Left ventricle myocardium inferior (tissue), 1 donor: ENCODE measurements at places on chromosomes 16 and 17.

- DNase-seq = no peak
Observed at GRCh38 chr17:48060249-48060648, 12.1 kb downstream of the NFE2L1 start.

- DNase-seq = no peak
Observed at GRCh38 chr17:66552371-66552770, 250.0 kb downstream of the PRKCA start.

GRCh38 chr17:6674586-6674985 is 23.0 kb downstream of the C17orf100 start:
- DNase-seq = no peak

GRCh38 chr17:35519439-35519838 is 18.0 kb downstream of the SLFN12L start:
- DNase-seq = no peak

DNA sequence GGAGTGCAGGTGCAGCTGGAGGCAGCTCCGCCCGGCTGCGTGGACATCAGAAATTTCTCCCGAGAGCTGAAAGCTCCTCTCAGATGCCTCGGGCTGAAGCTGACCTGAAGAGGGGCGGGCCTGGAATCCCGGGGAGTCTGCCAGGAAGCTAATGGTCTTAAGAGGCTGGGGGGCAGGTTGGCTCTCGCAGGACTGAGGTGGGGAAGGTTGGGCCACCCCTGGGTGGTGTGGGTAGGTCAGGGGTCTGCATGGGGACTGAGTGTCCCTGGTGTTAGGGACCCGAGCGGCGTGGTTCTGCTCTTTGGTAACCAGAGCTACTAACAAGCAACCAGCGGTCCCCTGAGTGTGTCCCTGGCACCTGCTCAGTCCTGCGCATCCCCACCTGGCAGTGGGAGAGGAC is 3.5 kb downstream of the CHMP6 start:
- no peak for DNase-seq

DNA sequence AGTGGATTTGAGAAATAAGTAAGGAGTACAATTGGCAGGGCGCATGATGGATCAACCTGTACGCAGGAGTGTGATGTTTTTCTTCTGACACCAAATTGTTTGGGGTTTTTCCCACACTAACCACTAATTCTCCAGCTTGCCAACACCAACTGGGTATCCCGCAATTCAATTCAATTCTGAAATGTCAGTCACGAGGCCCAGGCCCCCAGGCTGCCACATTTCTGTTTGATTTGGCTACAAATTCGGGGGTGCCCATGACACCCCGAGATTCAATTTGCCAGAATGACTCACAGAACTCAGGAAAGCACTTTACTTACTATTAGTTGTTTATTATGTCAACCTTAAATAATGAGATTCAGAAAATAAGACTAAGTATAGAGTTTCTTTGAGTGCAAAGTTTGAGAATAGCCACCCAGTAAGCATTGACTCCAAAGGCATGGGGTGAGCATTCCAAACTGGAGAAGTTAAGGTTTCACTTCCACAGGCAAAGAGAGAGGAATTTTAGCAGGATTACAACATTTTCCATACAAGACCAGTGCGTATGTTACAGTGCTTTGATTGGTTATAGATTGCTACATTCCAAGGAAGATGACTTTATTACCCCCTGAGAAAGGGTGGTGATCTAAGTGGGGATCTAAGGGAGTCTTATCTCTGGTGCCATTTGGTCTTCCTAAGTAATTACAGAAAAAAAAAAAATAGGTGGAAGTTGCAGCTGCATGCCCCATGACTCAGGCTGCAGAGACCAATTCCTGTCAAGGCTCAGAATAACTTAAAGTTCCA is 11.5 kb downstream of the SLC46A1 start:
- DNase-seq = no peak

- DNase-seq = no peak
Observed at GRCh38 chr17:70184207-70184606, 14.9 kb downstream of the KCNJ2 start.

DNA sequence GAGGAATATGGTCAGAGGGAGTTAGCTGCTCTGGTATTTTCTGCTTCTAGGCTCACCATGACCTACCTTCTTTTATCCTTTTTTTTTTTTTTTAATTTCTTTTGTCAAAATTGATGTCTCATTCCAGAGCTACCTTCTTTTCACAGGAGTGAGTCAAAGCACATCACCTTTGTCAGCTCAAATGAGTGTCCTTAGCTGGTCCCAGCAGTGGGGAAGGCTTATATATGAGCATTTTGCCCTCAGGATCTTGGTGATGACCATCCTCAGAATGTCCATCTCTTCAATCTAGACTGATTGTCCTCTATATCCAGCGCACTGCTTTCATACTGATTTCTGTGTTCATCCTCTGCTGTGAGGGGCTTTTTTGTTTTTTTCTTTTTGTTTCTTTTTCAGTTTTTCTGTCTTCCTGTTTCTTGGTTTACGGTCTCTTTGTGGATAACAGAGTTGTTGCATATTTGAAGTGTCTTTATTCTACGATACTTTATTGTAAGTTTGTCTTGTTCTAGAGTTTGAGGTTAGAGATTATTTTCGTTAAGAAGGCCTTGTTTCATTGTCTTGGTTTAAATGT is 24.9 kb downstream of the CBFB start:
- DNase-seq = no peak

DNA sequence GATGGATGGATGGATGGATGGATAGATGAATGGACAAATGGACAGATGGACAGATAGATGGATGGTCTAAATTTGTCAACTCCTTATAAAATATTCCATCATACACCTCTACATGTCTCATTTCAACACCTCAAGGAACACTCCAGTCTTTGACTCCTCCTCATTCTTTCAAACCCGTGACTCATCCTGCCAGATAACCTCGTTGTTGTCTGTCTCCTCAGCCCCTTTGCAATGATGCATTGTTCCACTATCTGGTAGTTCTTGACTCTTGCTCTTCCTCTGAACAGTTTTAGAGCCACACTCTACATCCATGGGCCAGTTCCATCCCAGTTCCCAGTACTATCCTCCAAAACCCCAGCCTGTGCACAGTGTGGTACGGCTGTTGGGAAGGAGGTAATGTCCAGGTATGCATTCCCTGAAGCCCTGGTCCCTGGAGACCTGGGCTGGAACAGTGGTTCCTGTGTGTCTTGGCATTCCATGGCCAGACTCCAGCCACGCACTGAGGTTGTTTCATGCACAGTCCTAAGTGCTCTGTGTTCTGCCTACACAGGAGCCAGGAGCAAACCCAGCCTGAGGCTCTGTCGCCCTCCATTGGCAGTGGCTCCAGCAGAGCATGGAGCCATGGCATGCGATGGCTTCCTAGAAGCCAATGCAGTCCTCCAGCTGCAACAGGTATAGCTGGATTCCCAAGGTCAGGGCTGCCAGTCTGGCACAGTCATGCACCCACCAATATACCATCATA is 105.7 kb downstream of the C17orf67 start:
- DNase-seq = no peak

DNA sequence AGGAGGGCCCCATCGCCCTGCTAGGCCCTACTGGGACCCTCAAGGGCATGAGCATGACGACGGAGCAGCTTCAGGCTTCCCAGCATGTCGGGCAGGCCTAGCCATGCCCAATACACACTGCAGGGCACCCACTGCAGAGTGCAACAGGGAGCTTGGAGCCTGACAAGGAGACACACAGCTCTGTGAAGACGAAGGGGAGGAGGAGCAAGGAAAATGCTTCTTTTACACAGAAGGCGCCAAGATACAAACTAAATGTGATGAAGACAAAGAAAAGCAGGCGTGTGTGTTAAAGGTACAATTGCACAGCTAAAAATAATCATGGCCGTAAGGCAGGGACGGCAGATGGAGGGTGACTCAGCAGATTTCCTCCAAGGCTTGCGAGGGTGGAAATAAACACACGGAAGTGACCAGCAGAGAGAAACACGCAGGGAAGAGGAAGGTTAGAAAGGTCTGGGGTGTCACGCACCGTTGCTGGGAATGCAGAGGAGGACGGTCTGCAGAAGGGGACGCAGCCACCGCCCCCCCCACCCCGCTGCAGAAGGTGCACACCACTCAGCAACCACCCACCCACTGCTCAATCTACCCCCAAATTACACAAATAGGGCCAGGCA is 108.5 kb downstream of the ZNF778 start:
- peak; percentile 47 for DNase-seq

DNA sequence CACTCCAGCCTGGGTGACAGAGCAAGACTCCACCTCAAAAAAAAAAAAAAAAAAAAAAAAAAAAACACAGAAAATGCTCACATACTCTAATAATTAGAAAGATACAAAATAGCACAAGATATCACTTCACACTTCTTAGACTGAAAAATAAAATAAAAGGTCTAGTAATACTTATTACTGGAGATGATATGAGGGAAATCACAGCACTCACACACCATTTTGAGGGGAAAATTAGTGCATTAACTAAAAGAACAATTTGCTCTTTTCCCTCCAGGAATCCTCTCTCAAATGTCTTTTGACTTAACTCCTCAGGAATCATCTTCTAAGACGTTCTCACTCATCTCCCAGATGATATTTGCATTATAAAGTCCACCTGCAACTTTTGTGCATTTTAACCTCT is 697.9 kb upstream of the SOX9 start:
- DNase-seq = no peak

DNA sequence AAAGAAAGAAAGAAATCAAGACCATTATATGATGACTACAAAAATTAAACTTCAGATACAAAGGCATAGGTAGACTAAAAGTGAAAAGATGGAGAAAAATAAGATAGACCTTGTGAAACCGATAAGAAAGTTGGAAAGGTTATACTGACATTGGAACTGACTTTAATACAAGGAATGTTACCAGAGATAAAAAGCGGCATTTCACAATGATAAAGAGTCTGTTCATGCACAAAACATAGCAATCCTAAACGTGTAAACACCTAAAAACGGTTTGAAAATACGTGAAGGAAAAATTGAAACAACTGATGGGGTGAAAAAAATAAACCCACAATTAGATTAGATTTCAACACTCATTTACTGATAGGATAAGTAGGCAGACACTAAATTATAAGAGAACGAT is 9.6 kb upstream of the ERN1 start:
- no peak for DNase-seq

- no peak for DNase-seq
Observed at GRCh38 chr16:81830845-81831540, 51.9 kb downstream of the PLCG2 start.

- peak; percentile 27 for DNase-seq
Observed at GRCh38 chr17:68910251-68910705, 44.9 kb downstream of the ABCA8 start.

- no peak for DNase-seq
Observed at GRCh38 chr17:44118427-44119050, 4.9 kb downstream of the HDAC5 start.

GRCh38 chr16:78608305-78608776 is 508.9 kb downstream of the WWOX start:
- no peak for DNase-seq
